ENCODE measurements at places on chromosomes 3 and 15. TPM values are rescaled to one million over a fixed set of nuclear protein-coding genes. Genes with fewer than 3 reads are reported as not detected.

DNA sequence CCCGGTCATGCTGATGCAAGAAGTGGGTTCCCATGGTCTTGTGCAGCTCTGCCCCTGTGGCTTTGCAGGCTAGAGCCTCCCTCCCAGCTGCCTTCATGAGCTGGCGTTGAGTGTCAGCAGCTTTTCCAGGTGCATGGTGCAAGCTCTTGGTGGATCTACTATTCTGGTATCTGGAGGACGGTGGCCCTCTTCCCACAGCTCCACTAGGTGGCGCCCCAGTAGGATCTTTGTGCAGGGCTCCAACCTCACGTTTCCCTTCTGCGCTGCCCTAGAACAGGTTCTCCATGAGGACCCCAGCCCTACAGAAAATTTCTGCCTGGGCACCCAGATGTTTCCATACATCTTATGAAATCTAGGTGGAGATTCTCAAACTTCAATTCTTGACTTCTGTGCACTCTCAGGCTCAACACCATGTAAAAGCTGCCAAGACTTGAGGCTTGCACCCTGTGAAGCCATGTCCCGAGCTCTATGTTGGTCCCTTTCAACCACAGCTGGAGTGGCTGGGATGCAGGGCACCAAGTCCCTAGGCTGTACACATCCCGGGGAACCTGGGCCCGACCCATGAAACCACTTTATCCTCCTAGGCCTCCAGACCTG lies 238.4 kb upstream of the MDFIC2 start:
- DNase-seq: peak; percentile 27

DNA sequence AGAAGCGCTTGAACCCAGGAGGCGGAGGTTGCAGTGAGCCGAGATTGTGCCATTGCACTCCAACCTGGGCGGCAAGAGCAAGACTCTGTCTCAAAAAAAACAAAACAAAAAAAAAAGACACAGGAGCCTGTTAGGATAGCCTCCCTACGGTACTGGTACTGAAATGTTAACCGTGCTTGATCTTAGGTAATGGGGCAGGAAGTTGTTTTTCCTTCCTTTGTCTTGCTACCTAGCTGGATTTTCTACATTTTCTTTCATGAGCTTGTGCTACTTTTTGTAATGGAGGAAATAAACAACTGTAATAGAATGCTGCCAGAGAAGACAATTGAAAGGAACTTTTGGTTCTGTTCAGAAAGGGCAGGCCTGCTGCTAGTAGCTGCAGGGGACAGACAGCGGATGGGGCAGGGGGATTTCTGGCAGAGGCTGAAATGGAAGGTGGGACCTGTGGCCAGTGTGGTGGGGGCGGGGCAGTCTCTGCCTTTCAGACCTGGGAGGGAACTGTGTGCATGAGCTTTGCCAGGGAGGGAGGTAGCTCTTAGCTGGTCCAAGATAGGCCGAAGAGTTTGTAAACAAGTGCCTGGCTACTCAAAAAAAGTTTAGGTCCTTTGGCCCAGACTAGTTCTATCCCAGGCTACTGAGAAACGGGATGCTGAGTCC lies 49.0 kb upstream of the SEMA4B start:
- no peak for DNase-seq

GRCh38 chr3:172102123-172102882 lies 62.9 kb downstream of the FNDC3B start:
- no peak for DNase-seq

DNA sequence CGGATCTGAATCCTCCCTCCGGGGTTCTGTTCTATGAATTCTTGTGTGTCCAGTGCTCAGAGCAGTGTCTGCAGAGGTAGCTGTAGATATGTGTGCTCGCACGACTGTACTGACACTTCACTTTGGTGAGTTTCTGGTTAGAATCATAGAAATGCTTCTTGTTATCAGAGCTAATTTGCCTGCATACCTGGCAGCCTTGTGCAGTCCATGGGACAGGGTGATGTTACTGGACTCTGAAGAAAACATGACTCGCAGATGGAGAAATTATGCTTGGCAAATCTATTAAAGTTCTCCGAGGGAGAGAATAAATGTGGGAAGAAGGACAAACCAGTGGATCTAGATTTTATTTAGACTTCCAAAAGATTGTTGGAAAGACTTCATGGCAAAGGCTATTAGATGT lies 12.2 kb downstream of the CGNL1 start:
- peak; percentile 24 for DNase-seq

GRCh38 chr15:41336549-41336948 lies 3.9 kb downstream of the NUSAP1 start:
- DNase-seq: no peak

DNA sequence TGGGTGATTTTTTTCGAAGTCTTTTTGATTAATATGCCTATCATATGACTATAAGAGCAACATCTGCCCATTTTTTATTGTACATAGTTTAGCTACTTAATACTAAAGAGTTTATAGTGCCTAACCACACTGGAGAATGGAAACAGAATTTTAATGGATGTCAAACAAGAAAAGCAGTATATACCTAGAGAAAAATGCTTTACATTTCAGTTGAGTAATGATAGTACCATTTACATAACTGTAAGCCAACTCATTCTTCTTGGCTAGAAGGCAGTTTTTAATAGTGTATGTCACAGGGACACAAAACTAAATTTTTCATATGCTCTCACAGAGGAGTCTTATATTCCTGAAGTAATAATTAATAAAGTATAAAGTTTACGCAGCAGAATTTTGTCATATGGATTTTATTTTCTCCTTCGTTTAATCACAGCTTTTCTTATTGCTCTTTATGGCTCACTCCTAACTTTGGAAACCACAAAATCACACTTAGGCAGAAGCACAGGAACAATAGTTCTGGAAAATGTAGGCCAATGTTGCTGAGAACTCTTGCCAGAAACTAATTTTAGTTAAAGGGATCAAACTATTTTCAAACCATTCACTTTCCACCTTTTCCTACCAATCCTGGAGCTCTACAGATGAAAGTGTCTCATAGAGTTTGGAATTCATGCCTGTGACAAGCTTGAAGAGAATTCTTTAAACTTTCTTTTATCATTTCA lies 243.6 kb downstream of the ZIC1 start:
- no peak for DNase-seq

BBX gene
- total RNA-seq: 61.8 TPM

All from ovary (tissue), 10 donors.